ENCODE measurements at places on chromosomes 2 and 18.

DNA sequence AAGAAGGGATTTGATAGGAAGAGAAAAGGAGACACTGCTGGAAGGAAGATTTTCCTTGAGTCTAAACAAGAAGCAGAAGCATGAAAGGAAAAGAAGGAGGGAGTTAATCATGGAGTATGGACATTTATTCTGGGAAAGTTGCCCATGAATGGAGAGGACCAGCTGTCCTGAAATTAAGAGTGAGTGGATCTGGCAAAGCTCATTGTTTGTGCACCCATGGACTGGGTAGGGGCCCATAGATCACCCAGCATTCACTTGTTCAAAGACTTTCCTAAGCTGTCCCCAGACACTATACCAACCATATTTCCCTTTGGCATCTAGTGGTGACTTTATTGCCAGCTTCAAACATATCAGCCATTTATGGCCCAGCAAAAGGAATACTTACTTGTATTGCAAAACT lies 422.7 kb downstream of the FBXO15 start:
- DNase-seq: no peak

DNA sequence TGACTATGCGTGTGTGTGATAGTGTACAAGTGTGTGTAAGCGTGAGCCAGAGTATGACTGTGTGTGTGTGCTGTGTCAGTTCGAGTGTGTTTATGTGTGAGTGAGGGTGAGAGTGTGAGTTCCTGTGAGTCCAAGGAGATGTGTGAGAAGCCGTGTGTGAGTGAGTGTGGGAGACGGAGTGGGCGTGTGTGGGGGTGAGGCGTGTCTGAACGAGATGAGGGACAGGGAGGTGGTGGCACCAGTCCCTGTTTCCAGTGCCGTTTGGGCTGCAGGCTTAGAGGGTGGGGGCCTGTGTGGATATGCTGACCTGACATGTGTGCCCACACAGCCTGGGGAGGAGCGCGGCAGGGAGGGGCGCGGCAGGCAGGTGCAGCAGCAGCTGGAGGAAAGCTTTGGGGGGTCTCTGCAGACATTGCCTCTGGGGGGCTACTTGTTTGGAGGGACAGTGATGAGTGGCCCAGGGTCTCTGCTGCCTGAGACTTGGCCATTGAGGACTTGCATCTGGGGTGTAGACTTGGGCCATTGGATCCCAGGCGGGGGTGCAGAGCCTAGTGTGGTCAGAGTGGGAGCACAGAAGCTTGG lies 41.6 kb downstream of the GLI2 start:
- DNase-seq: no peak

DNA sequence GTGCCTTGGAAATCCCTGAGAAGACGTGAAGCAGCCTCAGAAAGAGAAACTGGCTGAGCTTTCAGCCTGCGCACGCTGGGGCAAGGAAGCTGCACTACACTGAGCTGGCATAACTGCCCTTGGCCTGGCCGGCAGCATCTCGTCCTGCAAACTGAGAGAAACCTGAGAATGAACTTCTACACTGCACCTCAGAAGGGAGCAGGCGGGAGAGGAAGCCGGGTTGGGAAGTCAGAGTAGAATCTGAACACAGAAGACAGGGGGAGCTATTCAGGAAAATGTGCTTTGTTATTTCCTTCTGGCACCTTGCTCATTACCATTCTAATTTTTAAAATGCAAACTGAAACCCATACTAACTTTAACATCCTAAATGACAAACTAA lies 70.9 kb downstream of the ZEB2 start:
- DNase-seq: no peak

- DNase-seq: no peak
Measured at GRCh38 chr2:1954061-1954460, 209.7 kb upstream of the PXDN start.

DNA sequence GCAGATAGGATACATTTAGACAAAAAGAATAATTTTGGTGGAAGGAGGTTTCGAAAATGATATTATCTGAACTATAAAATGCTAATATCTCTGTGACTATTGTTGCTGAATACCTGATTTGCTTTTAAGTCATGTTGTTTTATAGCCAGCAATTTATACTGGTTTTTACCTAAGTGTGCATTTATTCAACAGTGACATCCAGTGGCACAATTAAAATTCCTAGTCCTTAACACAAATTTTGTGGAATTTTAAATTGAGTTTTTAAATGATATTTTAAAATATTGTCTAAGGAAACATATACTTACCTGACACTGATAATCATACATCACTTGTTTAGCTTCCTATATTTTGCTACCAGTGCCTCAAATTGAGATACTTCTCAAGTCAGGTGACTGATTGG lies 144.8 kb downstream of the ARHGAP28 start:
- DNase-seq: no peak

DNA sequence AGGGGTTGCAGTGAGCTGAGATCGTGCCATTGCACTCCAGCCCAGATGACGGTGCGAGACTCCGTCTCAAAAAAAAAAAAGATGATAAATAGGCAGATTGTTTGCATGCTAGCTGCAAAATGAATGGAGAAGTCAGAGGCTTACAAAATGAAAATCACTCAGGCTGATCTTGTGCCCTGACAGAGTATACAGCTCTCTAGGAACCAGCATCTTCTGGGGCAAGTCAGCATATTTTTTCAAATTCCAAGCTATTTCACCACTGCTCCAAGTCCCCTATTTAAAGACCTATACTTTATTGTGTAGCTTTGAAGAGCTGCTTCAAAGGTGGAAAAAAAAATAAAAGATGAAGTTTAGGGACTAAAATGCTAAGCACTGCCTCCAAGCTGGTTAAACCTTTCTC lies 6.1 kb downstream of the E2F6 start:
- DNase-seq: no peak

- DNase-seq: no peak
Measured at GRCh38 chr2:165060411-165060810, 105.1 kb upstream of the SLC38A11 start.

DNA sequence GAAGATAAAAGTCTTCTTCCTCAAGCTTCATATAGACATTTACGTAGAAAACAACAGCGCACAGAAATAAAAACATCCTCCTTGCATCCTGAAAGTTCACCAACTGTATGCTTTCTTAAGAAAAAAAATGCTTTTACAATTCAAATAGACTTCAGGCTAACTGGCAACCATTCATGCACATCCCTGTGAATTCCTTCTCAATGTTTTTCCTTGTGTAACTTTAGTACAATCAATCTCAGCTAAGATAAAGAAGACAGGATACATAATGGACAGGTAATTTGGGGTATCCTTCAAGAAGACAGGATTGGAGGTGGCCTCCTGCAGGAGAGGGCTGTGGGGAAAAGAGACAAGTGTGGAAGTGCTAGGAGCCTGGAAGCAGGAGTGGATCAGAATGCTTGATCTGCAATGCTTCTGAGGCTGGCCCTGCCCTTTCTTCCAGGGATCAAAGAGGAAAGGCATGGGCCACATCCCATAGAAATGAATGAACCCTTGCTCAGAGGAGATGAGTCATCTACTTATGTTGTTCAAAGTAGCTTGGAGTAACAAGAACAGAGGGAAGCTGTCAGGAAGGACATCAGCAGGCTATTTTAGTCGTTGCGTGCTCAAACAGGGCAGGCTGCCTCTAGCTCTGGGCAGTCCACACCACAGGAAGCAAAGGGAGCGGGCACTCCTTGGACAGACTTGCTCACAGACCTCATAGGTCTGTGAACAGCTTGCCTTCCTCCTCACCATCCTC lies 126.6 kb downstream of the TMEM131 start:
- no peak for DNase-seq

DNA sequence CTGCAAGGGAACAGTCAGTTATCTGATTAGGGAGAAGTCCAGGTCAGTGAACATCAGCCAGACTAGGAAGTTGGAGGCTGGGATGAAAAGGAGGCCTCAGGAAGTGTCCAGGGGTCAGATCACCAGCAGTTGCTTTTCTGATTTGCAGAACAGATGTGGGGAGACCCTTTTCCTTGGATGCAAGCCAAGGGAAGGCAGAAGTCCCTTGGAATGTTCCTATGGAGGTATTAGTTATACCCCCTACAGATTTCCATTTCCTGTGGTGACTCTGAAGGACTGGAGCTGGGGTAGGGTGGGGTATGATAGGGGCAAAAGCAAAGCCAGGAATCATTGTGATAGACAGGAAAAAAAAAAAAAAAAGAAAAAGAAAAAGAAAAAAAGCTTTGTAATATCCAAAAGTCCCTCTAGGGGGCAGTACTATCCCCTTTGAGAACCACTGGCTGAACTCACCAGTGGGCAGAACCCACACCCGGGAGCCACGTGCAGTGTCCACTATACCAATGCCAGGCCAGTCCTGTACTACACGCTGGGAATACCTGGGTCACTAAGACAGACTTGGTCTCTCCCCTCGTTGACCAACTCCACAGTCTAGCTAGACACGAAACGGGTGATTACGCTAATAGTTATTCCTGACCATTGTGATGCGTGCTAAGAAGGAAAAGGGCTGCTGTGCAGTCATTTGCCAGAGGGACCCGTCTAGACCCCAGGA lies 7.4 kb downstream of the DYSF start:
- no peak for DNase-seq

DNA sequence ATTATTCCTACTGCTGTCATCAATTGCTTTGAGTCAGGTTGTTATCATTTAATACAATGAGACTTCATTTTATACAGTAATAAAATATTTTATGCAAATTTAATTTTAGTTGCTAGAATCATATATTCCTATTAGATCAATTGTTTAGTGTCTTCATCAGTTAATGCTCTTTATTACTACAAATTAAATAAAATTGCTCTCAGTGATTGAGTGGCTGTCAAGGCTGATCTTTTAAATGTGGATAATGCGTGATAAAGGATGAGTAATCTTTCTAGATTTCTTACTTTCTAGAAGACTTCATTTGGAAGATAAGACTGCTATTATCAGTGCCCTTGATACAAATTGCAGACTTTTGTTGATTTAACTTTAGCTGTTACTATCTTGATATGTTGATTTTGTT lies 59.6 kb upstream of the CDH2 start:
- no peak for DNase-seq

GRCh38 chr2:112075490-112076260 lies 20.6 kb downstream of the TMEM87B start:
- no peak for DNase-seq
